Stimulated activated CD4-positive, alpha-beta T cell treated with anti-CD3 and anti-CD28 coated beads, Interleukin-12 subunit alpha, Interleukin-12 subunit beta, amount 100 ng/mL, for 24 hours (primary cell): ENCODE measurements at places on chromosomes 7 and 10.

- DNase-seq, result no peak
Observed at GRCh38 chr10:18449611-18450026, 201.8 kb downstream of the NSUN6 start.

- no peak for DNase-seq
Observed at GRCh38 chr7:99497766-99498545, 2.1 kb downstream of the ZNF394 start.

- no peak for DNase-seq
Observed at GRCh38 chr7:17307558-17307957, 9.1 kb downstream of the AHR start.

- DNase-seq, result no peak
Observed at GRCh38 chr7:28102797-28103196, 77.8 kb downstream of the JAZF1 start.

GRCh38 chr10:132961787-132962622, 19.6 kb upstream of the CFAP46 start:
- peak; percentile 69 for DNase-seq

DNA sequence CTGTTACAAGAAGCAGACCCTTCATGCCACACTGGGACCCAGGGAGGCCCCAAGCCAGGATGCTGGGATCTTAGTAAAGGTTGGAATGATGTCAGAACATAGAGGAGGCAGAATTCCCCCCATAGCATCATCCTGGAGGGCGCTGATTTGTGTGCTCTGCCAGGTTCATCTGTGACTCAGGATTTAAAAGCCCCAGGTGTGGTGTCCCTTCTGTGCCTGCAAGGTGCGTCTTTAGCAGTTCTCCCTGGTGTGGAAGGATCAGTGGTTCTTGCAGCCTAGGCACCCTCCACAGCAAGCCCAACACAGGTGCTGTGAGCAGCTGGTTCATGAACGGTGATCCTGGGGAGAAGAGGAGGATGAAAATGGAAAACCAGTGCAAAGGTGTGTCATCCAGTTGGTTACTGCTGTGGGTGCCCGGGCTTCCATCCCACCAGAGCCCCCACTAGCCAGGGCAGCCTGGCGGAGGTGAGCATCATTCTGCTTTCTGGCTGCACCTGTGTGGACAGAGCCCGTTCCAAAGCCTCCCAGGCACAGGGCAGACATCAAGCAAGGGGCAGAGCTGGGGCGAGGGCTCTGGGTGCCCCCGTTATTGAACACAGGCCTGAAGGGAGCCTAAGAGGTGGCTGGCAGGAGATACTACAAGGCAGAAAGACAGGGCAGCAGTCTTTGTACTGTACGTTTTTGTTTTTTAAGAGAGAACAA, 49.5 kb downstream of the IKZF1 start:
- DNase-seq, result no peak

- no peak for DNase-seq
Observed at GRCh38 chr10:123139521-123140163, 3.9 kb downstream of the HMX3 start.

DNA sequence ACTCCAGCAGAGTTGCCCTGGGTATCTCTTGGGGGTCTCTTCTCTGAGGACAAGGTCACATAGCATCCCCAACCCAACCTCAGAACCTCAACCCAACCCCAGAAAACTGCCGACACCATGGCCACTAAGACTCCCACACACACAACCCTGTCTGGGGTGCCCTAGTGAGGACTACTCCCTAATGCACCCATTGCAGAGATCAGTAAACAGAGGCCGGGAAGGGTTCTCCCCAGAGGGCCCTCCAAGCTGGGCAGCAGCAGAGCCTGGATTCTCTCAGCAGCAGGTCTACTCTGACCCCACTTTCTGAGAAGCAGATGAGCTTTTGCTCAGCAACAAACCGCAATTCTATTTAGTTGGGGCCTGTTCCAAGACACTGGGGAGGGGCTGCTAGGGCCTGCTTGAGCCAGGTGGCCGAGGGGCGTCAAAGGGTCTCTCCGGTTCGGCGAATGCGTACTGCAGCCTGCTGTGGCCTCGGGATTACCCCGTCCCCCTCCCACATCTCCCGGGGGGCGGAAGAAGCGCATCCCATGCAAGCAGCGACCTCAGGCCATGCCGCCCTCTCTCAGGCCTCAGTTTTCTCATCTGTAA, 828 bp downstream of the OGDHL start:
- DNase-seq, result no peak

GRCh38 chr10:94546049-94546900, 687 bp downstream of the HELLS start:
- no peak for DNase-seq

GRCh38 chr7:24924375-24924774, 55.6 kb downstream of the OSBPL3 start:
- no peak for DNase-seq

DNA sequence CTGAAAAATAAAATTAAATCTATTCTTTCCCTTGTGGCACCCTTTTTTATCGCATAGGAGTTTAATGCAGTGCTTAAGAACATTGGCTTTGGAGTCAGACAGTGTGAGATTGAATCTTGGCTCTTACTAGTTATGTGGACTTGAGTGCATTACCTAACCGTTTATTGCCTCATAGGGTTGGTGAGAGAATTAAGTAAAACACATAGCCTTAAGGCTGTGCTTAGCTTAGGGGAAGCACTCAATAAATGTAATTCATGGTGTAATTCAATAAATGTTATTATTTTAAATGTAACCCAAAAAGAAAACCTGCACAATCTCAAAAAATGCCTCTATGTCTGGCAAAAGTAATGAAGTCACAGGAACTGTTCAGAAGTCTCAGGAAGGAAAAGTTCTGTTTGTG, 2.7 kb downstream of the STK17A start:
- DNase-seq, result no peak

- no peak for DNase-seq
Observed at GRCh38 chr10:132146941-132147915, 39.5 kb upstream of the DPYSL4 start.

DNA sequence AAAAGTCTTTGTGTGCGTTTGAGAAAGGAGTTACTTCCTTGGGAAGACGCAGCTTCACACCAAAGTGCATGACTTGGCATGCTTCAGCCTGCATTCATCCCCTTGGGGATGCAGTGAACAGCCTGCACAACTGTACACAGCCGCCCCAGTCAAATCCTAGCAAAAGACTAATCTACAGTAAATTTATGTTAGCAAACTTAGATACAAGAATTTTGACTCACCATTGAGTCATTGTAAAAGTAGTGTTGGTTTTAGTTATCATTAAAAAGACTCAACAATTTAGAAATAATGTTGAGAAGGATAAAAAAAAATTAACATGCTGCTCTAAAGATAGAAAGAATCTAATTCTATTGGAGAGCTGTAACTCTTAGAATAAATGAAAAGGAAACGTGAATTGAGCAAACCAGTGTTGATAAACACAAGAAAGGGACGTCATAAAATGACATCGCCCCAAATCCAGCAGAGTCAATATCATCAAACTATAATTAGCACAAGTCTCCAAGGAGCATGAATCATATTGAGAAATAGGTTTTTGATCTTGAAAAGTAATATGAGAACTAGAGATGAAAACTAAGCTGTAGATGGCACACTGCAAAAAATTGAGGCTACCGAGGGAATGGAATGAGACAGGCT, 11.9 kb upstream of the OPTN start:
- no peak for DNase-seq

DNA sequence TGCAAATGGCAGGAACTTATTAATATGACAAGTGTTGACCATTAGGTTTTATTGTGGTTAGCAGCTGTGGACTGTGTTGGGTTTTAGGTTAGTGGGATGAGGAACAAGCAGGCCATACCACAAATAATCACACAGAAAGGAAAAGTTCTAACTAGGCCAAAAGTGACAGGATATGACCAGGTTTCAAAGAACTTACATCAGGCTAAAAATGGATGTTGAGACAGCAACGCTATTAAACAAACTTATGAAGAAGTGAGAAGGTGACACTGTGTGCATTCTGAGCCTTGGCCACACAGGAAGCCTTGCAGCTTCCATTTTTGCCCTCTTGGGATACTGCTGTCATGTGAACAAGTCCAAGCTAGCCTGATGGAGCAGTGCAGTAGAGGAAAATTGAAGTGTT, 568.8 kb downstream of the HTR7 start:
- DNase-seq, result no peak

DNA sequence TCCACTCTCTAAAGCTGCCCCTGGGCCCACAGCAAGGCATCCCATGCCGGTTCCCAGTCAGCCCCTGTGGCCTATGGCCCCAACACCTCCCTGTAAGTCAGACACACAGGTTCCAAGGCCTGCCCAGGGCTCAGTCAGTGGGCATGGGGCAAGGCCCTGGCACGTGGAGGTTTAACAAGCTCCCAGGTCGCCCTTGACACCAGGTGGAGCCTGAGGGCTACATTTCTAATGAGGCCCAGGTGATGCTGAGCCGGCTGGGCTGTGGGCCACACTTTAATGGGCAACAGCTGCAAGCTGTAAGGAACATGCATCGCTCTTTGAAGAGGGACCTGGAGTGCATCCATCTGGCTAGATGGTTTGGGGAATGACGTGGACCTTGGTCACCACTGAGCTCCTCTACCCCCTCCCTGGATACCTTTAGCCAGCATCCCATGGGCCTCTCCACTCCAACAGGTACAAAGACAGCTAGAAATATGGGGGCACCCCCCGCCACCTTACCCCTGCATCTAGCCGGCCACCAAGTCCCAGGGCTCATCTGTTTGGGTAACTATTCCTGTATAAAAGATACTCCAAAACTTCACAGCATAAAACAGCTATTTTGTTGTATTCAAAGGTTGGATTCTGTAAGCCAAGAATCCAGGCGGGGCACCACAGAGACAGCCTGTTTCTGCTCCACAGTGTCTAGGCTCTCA, 122.5 kb downstream of the OAT start:
- no peak for DNase-seq

- DNase-seq, result no peak
Observed at GRCh38 chr7:106561151-106561550, 99.8 kb downstream of the CCDC71L start.

DNA sequence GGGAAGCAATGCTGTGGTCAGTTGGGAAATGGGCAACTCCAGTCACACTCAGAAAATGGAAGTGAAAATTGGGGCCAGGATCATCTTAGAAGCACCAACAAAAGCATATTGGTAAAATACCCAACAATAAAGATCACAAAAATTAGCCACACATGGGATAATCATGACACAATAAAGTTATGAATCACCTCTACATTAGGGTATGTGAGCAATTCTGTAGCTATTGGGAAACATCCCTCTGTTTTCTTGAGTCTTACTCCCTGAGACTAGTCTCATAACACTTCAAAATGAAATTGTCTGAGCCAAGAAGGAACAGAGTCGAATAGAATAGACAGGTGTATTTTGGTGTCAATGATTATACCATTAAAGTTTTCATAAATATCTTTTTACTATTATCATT, 178.3 kb downstream of the DYNC1I1 start:
- no peak for DNase-seq

GRCh38 chr10:79069325-79070080, 737 bp downstream of the ZMIZ1 start:
- DNase-seq, result no peak

- DNase-seq, result no peak
Observed at GRCh38 chr10:119051775-119052174, 22.3 kb downstream of the NANOS1 start.

GRCh38 chr10:70367195-70367796, 15.1 kb downstream of the LRRC20 start:
- DNase-seq, result no peak

DNA sequence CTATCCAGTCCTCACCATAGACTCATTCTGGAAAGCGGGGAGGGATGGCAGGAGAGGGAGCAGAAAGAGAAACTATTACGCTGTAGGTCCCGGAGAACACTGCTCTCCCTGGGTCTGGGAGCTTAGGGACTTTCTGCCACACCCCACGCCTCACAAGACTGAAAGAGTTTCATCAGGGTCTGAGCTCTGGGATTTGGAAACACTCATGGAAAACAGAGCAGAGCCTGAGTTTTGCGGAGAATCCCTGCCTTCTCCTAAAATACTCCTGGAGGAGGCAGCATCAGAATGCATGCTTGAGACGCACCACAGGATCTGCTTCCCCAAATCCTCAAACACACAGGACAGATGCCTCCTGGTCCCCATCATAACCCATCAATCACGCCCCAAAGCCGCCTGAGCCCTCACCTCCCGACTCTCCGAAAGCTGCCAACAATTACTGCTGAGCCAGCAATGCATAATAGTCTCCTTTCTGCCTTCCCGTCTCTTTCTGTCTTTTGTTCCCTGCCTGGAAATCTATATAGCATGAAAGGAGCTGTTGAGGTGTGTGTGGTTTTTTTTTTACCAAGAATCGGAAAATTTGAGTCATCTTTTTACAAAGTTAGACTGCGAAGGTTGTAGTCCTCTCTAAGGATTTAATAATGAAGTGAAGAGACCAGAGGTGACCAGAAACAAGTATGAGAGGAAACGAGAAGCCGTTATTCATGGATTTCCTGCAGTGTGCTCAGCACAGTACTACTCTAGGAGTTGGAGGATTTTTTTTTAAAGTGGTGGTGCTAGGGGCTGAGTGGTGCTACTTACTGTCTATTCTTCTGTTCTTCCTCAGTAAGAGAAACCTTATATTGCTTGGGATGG, 37.7 kb downstream of the ASB13 start:
- DNase-seq, result peak; percentile 27

DNA sequence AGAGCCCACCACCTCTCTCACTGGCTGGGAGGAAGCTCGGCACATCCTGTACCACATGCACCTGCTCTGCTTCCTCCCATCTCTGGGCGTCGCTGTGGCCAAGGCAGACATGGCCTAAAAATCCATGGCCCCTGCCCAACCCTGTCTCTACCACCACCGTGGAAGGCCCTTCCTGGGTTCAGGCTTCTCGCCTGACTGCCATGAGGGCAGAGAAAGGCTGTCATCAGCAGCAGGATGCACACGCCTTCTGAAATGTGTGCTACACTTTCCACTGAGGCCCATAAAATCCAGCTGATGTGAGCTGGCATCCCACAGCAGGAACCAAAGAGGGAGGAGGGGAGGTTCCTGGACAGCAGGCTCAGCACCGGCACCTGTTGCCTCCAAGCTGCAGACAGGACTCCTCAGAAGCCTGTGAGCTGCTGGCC, 93.4 kb downstream of the PTPRN2 start:
- no peak for DNase-seq

DNA sequence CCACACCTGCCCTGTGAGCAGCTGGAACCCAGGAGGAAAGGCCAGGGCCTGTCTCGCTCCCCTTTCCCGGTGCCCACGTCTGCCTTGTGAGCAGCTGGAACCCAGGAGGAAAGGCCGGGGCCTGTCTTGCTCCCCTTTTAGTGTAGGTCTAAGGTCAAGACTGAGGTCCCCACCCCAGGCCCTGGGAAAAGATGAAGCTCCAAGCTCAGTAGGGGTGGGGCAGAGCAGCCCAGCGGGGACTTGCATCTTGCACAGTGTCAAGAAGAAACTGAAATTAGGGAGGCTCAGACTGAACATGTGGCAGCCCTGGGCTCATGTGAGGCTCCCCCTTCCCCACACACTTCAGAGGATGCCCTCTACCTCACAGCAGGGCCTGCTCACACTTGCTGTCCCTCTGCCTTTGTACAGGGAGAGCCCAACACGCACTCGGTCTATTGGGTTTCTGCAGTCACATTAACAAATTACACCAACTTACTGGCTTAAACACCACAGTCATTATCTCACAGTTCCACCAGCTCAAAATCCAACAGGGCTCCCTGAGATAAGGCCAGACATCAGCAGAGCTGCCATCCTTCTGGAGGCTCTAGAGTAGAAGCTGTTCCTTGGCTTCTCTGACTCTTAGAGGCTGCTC, 12.4 kb downstream of the POLL start:
- no peak for DNase-seq
